CD8-positive, alpha-beta memory T cell (primary cell): ENCODE measurements at places on chromosomes 16 and 17.

GRCh38 chr17:29621751-29622194 is 939 bp downstream of the CORO6 start:
- DNase-seq = no peak

DNA sequence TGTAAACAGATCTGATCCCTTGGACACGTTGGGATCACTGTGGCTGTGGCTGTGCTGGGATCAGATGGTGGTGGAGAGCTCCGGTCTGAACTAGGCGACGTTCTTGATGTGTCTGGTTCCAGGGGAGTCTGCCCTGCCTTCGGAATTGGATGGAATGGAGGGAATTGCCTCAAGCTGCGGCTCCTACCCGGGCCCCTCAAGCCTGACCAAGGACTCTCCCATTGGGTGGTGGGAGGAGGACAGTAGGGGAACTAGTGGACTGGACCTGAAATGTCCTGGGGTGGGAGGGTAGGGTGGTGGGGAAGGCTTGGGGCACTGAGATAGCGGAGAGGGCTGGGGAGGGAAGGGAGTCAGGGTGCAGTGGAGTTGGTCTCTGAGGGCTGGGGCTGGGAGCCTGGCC is 3.2 kb upstream of the UBALD1 start:
- DNase-seq = no peak

GRCh38 chr17:31688701-31689100 is 170.3 kb downstream of the COPRS start:
- no peak for DNase-seq

DNA sequence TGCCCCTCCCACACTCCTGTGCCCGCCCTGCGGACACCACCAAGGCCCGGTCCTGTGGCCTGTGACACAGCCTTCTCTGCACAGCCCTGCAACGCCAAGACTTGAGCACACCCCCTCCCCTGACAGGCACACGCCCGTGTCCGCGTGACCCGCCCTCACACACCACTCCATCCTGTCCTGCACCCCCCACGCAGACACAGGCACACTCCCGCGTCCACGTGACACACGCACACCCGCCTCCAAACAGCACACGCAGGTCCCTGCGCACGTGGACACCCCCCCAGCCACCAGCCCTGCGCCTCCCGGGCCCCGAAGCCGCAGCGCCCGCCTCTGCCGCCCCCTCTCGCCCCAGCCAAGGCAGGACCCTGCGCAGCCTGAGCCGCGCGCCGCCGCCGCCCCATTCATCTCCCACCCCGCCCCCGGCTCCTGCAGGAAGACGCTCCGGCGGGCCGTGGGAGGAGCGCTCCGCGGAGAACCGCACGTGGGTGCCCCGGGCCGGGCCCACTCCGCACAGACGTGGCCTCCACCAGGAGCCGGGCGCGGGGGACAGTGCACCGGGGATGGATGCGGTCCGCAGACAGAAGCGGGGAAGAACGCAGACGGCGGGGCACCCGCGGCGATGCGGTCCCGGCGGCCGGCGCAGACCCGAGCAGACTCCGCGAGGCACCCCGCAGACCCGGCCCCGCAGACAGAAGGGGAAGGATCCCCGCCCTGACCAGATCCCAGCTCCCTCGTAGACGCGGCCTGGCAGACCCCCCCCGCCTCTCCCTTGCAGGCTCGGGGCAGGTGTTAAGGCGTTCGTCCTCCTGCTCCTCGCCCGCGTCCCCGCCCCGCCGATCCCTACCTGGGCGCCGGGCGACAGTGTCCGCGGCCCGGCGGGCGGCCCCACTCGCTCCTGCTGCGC is 506 bp downstream of the CAMKK1 start:
- peak; percentile 78 for DNase-seq

- DNase-seq = no peak
Measured at GRCh38 chr17:61317779-61318178, 81.9 kb upstream of the TBX2 start.

DNA sequence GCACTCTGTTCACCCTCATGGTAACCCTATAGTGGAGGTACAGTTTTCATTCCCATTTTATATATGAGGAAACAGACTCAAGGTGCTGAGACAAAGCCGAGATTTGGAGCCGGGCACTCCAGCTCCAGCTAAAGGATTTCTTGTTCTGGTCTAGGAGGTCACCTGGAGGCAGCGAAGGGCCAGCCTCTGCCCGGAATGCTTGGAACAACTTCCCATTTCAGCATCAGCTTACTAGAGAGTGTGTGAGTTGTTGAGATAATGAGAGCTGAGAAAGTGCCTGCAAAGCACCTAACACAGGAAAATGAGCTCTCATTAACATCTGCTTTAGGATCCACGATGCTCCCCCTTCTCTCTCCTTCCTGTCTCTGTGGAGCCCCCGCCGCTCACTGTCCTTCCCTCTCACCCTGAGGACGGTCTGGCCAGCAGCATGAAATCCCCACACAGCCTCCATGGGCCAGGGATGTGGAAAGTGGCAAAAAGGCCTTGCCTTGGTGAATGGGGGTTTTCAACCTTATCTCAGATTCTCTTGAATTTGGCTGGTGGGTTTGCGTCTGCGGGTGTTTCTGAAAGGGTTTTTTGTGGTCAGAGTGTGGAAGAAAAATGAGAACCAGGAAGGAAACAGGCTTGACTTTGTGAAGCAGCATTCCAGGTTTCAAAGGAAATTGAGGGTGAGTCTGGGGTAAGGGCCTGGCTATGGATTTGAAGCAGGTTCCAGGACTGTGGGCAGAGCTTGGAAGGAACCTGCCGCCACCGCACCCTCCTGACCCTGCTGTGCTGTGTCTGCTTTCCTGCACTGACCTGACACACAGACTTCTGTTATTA is 178.7 kb downstream of the FOXL1 start:
- no peak for DNase-seq

DNA sequence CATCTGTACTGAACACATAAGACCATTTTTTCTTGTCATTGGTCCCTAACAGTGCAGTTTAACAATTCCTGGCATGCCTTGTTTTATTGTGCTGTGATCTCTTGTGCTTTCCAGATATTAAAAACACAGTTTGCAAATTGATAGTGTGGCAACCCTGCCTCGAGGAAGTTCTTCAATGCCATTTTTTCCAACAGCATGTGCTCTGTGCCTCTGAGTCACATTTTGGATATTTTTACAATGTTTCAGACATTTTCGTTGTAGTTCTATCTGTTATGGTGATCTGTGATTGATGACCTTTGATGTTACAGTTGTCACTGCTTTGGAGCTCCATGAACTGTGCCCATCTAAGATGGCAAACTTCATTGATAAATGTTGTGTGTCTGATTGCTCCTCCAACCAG is 66.2 kb downstream of the GOSR1 start:
- DNase-seq = no peak

- no peak for DNase-seq
Measured at GRCh38 chr16:47886631-47887415, 269.0 kb downstream of the ABCC12 start.
